Forelimb muscle (tissue), 1 donor: ENCODE measurements at places on chromosomes 2 and 18. TPM values are rescaled to one million over a fixed set of nuclear protein-coding genes. Genes with fewer than 3 reads are reported as not detected.

DNA sequence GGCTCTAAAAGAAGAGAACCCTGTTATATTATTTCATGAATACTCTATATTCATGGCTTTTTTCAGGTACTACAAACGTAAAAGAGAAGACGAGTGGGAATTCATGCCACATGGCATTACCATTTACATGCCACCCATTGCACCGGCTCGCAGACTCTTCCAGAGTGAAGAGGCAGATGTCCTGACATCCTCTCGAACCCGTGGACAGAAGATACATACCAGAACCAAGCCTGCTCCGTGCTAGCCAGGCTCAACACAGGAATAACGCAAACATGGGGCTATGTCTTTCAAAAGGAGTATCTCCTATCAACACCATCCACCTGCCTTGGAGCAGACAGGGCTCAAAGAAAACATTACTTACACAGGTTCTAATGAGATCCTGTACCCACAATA lies 168.8 kb downstream of the THADA start:
- no peak for DNase-seq

GRCh38 chr2:197613509-197613987 lies 61.8 kb downstream of the RFTN2 start:
- DNase-seq = no peak

DNA sequence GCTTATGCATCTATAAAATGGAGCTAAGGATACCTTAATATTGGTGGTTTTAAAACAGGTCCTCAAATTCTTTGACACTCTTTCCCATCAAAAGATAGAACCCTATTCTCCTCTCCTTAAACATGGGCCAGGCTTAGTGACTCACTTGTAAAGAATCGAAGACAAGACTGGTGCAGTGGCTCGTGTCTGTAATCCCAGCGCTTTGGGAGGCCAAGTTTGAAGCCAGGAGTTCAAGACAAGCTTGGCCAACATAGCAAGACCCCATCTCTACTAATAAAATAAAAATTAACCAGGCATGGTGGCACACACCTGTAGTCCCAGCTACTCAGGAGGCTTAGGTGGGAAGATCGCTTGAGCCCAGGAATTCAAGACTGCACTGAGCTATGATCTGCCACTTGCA lies 44.5 kb downstream of the CYBRD1 start:
- DNase-seq = no peak

- DNase-seq = no peak
These were observed 319.9 kb upstream of the HS6ST1 start for GRCh38 chr2:128638341-128639119.

DNA sequence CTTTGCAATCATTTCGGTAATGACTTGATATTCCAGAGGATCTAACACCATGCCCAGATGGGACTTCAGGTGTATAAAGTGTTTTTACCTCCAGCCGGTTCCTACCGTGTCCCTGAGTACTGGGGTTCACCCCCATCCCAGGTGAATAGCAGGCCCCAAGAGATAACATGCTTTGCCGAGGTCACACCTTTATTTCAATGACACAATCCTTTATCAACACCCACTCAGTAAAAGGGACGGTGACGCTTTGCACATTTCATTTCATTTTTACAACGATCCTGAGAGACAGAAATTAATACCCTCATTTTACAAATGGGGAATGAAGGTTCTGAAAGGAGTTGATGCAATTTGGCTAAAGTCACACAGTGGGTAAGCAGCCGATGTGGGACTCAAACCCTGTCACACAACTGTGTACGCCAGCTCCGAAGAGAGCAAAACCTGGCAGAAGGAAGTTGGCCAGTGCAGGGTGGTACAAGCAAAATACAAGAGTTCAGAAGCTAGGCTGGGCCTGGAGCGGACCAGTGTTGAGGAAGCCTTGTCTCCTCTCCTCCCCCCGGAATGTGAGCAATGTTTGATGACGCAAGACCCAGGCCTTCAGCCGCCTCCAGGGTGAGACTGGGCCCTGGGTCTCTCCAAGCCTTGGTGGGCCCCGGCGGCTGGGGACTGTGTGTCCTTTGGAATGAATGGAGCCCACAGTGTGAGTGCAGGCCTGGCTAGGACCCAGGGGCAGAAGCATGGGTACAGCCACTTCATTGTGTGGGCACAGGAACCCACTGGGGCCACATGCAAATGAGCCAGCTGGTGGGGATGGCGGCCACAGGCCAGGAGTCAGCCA lies 139.6 kb upstream of the MYCN start:
- no peak for DNase-seq

GRCh38 chr2:28419443-28420270 lies 27.0 kb downstream of the FOSL2 start:
- DNase-seq = no peak

- DNase-seq = no peak
These were observed 43.5 kb upstream of the MSH2 start for GRCh38 chr2:47359375-47359868.

DNA sequence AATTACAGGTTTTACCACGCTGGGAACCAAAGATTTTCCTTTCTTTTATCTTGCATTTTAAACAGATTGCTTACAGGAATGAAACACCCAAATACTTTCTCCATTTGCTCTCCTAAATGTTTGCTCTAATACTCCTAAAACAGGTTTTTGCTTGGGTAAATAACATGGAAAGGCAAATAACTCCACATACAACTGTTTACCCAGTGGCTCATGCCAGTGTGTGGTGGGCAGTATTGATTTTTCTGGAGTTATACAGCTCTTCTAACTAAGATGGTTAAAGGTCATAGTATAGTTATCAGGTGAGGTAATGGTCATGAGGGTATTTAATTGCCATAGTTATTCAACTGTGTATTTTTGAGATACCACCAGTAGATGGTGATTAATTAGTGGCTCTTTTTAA lies 61.2 kb upstream of the RAB27B start:
- no peak for DNase-seq

- no peak for DNase-seq
These were observed 707 bp upstream of the SPDYA start for GRCh38 chr2:28809927-28810326.

DNA sequence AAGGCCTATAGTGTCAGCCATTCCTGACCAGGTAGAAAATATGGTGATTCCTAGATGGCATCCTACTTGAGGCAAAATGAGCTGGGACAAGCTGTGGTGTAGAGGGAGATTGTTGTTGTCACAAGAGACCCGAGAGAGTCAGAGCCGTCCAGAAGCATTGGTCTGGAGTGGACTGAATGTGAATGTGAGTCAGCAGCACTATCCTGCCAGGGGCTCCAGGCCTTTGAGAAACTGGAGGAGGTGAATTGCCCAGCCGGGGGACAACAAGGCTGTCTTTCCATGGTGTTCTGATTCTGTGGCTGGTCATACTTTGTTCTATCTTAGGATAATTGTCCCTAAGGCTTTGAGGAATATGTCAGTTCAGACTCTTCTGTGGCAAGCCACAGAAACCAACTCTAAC lies 29.4 kb upstream of the EIF2AK3 start:
- DNase-seq = no peak

DNA sequence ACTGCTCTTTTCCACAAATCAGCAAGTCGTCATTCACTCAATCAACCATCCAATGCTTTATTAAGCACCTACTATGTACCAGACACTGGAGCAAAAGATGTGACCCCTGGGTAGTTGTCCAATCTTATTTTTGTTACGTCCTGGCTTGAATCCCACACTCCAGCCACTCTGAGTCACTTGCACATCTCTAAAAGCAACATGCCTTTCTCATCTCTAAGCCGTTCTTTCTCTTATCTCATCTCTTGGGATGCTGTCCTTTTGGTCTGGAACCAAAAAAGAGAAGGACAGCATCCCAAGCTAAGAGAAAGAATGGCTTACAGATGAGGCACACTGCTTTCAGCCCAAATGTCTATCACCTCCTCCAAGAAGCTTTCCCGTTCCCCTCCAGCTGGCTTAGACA lies 58.8 kb downstream of the RNF152 start:
- no peak for DNase-seq

DNA sequence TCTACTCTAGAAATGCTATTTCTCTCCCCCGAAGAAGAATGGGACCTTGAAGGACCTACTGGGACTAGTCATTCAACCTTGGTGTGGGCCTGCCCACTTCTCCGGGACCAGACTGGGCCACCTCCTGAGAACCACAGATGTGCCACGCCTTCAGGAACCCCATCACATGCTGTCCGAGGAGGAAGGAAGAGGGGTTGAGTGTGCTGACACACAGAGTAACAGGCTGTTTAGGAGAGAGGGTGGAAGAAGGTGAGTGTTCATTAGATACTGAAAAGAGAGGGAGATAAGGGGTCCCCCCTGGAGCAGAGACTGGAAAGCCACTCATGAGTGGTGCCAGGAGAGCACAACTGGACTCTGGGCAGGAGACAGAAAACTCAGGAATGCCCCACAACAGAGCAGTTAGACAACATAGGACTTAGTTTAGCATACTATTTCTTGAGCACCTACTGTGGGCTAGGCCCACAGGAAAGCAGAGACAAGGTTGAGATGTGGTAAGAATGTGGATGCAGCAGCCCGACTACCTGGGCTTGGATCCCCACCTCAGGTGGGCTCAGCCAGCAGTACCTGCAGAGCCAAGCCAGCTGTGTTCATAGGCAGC lies 286.4 kb upstream of the NCKAP5 start:
- DNase-seq = no peak

DNA sequence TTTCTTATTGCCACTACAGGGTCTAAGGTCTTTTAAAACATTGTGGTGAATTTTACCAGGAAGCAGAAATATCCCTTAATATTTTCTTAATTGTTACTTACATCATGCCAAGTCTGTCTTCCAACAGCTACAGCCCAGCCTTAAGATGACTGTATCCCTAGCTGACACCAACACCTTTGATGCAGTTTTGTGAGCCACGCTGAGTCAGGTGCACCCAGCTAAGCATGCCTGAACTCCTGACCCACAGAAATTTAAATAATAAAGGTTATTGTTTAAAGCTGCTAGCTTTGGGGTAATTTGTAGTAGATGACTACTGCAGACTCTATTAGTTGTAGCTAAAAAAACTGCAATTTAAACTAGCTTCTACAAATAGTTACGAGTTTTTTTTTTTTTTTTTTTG lies 1757.9 kb upstream of the LRRTM1 start:
- no peak for DNase-seq

GRCh38 chr2:215499331-215499730 lies 63.5 kb upstream of the FN1 start:
- no peak for DNase-seq

DNA sequence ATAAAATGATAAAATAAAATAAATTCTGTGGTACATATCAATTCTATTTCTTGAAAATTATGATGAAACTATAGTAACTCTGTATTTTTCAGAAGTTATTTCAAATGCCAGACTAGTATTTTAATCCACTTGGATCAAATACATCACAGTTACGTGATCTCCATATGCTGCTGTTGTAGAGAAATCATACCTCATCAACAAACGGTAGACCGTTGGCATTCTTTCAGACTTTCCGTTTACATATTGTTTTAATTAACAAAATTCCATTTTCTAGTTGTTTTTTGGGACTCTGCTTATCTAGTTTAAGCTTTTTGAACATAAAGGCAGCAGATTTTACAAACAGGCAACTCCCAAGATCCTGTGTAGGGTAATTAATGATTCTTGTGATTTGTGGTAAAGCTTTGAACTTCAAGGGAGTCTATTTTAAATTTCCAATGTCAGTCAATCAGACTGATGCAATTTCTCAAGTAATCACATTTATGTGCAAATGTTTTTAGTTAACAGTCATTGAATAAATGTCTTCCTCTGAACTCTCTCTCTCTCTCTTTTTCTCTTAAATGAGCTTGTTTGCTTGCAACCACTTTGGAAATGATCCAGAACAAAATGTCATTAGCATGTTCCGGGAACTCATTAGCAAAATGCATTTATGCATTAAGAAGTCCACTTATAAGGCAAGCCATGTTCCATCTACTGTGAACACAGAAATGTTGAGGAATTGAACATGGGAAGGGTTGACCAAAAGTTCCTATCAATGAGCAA lies 31.8 kb downstream of the NYAP2 start:
- DNase-seq = no peak

DNA sequence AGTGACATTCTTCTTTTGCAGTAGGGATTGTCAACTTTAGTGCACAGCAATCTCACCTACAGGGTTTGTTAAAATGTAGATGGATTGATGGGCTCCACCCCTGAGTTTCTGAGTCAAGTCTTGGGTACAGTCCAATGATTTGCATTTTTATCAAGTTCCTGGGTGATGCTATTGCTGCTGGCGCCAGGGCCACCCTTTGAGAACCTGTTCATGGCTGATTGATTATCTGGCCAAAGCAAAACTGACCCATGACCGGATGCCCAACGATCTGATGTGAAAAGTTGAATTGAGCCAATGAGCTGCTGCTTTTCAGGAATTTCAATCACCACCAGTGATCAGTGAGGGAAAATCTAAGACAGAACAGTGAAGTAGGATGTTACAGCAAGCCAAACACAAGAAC lies 675.3 kb downstream of the TMEM182 start:
- DNase-seq = no peak

DNA sequence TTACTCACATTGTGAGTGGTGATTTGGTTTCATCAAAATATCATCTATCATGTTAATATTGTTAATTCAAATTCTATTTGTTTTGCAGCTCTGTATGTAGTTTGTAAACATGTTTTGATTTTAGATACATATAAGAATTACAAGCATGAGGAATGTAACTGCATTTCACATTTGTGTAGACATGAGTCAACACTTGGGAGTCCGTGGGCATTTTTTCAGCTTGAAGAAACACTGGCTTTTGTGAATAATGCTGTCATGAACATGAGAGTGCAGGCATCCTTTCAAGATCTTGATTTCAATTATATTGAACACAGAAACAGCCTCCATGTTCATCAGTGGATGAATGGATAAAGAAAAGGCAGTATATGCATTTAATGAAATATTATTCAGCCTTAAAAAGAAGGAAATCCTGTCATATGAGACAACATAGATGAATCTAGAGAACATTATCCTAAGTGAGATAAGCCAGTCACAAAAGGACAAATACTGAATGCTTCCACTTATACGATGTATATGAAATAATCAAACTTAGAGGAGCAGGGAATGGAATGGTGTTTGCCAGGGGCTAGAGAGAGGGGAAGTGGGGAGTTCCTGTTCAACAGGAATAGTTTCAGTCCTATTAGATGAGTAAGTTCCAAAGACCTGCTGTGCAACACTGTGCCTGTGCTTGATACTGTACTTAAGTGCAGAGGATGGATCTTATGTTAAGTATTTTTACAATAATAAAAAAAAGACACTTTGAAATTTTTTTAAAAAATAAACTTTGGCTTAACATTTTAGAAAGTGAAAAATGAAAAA lies 194.9 kb downstream of the LRATD1 start:
- DNase-seq = no peak

GRCh38 chr2:28606986-28607441 lies 111.2 kb downstream of the PLB1 start:
- no peak for DNase-seq

- DNase-seq = peak; percentile 40
These were observed 92.4 kb upstream of the RMDN2 start for GRCh38 chr2:37832590-37833197.

DNA sequence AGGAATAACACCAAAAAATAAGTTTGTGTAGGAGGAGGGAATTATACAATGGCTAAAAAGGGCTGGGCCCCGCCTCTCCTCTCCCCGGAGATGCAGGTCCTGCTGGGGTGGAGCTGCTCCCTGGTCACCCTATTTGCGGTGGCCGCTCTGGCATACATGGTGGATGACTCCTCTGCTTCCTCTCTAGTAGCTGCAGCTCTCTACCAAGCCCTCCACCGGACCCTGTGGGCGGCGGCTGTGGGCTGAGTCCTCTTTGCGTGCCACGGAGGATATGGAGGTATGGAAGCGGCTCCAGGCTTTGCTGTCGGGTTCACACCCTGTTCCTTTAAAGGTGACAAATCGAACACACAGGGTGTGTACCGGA lies 77.1 kb upstream of the SEC11C start:
- DNase-seq = no peak

GRCh38 chr18:22367303-22367702 lies 50.4 kb downstream of the CTAGE1 start:
- no peak for DNase-seq

The CXCR1 gene
- not detected for polyA plus RNA-seq

The EMILIN2 gene
- 22.4 TPM for polyA plus RNA-seq

The PLGLB2 gene
- polyA plus RNA-seq = not detected

The UNC50 gene
- 27.1 TPM for polyA plus RNA-seq

The DNAH6 gene
- 0.10 TPM for polyA plus RNA-seq
